Activated CD8-positive, alpha-beta T cell treated with anti-CD3 and anti-CD28 coated beads for 36 hours (primary cell): ENCODE measurements at places on chromosomes 1 and 21. TPM values are rescaled to one million over a fixed set of nuclear protein-coding genes. Genes with fewer than 3 reads are reported as not detected.

PGBD5 gene
- total RNA-seq: not detected

AMPD1 gene
- not detected for total RNA-seq

BARHL2 gene
- not detected for total RNA-seq

BATF3 gene
- 61.3 TPM for total RNA-seq

ERICH3 gene
- total RNA-seq: not detected

MARCKSL1 gene
- 31.2 TPM for total RNA-seq

BRINP3 gene
- not detected for total RNA-seq

LYPD8 gene
- total RNA-seq: not detected

OSCP1 gene
- 1.2 TPM for total RNA-seq

DNA sequence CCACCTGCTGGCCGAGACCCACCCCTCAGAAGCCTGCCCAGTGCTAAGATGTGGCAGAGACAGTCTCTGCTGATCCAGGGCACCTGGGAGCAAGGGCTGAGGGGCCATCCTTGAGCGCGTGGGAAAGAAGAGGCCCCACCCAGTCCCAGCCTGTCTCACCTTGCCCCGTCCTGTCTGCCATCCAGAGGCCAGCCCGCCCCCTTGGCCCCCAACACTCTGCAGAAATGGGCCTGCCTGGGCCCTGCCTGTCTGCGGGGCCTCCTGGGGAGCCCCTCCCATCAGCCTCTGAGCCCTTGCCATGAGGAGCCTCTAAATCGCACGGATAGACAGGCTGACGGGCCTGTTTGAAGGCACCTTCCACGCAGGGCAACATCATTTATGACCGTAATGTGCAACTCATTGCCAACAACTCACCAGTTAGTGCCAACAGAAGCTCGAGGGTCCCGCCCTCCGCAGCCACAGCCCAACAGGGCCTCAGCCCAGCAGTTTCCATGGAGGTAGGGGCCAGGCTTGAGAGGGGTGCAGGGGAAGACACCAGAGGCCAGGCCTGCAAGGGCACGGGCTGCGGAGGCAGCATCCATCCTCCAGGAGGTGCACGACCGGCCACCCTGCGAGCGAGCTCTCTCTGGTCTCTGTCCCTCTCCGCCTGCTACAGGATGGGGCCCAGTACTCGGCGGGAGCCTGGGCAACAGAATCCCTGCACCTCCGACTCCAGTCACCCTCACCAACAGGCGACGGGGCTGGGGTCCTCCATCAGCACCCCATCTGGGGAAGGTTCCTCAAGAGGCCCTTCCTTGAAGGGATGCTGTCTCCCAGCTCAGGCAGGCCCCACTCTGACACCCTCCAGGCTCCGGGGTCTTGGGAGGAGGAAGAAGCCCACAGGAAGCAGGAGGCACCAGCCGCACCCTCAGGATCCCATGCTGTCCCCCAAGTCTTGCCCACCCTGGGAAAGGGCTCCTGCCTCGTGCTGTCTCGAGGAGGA lies 78.0 kb downstream of the MEGF6 start:
- DNase-seq: no peak

GRCh38 chr1:212618466-212619210 lies 10.1 kb downstream of the ATF3 start:
- no peak for DNase-seq

DNA sequence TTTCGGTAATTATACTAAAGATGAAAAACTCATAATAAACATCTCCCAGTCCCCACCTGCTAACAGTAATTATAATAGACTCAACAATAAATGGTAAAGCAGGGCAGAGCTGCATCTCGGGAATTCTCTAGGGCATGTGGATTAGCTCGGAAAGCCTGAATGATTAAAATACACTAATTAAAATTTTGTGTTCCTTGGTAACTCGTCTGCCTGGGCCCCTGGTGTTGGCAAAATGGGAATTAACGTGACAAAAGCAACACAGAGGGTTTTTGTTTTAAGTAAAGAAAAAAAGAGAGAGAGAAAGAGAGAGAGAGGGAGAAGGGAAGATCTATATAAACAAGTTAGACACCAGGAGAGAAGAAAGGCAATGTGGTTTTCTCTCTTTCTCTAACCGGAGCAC lies 62.1 kb downstream of the CASZ1 start:
- DNase-seq: no peak

GRCh38 chr1:98860329-98860728 lies 144.3 kb downstream of the PLPPR5 start:
- no peak for DNase-seq

GRCh38 chr1:214229736-214230135 lies 51.2 kb upstream of the SMYD2 start:
- no peak for DNase-seq

GRCh38 chr1:15674386-15675159 lies 9.5 kb upstream of the PLEKHM2 start:
- DNase-seq: no peak

- DNase-seq: no peak
These were observed 82.1 kb upstream of the COL6A1 start for GRCh38 chr21:45899317-45900033.

- no peak for DNase-seq
These were observed at the start of gene GJC2 for GRCh38 chr1:228149406-228150119. GJC2 (plus strand) TSS chr1:228149930; CDS start chr1:228157759, 7,829 bp downstream.

GRCh38 chr1:52164604-52165003 lies 22.7 kb downstream of the ZFYVE9 start:
- DNase-seq: no peak
